ENCODE measurements at places on chromosomes 6 and 20.

GRCh38 chr6:146095481-146095880 is 66.6 kb downstream of the GRM1 start:
- no peak for DNase-seq

DNA sequence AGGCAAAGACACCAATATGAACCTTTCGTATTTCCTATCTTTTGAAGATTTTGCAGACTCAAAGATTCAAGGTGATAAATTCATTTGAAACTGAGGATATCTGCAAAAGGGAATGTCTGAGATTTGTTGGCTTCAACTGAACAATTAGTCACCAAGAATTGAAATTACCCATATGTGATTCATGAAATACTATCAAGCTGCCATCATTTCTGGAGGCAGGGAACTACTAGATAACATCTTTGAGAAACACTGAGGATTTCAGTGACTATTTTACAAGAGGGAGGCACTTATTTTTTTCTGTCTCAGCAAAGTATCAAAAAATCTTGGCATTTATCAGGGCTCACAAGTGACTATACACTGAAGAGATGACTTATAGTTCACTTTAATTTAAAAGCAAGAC is 39.8 kb upstream of the MMS22L start:
- no peak for DNase-seq

DNA sequence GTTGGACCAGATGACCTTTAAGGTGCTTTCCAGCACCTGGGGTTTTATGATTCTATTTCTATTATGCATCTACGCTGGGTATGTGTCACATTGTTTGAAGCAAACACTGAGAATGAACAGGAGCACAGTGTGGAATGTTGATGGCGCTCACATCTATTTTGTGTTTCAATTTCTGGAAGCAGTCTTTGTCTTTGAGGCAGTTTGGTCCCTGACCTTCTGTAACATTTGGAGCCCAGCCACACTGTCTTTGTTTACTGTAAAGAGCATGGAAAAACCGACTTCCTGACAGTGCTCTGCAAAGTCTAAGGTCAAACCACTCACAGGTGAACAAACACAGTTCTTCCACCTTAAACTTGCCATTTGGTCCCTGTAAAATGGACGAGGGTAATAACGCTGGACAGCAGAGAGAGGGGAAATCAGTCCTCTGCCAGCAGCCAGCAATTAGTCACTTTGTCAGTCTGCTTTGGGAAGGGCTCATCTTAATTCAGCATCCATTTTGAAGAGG is 155.5 kb downstream of the PRL start:
- no peak for DNase-seq

GRCh38 chr20:25398376-25399036 is 7.9 kb upstream of the ABHD12 start:
- DNase-seq, result no peak

- no peak for DNase-seq
Measured at GRCh38 chr6:24924580-24925356, 11.0 kb downstream of the RIPOR2 start.

GRCh38 chr6:104943781-104944180 is 13.1 kb upstream of the LIN28B start:
- no peak for DNase-seq

GRCh38 chr6:121694389-121694788 is 258.9 kb downstream of the GJA1 start:
- DNase-seq, result no peak

DNA sequence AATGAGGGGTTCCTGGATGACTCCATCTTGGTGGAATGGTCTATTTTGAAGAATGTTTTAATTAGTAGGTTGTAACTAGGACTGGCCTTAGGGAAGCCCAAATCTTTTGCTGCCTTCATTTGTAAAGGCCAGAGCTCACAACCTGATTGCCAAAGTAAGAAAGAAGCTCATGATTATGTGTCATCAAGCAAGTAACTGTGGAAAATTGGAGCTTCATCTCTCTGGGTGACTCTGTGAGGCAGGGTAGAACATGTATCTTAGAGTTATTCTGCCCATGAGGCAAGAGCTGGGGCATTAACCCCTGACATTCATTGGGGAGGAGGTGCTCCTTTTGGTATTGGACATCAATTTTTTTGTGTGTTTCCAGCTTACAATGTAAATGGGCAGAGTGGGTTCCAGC is 273.9 kb upstream of the JAG1 start:
- no peak for DNase-seq

DNA sequence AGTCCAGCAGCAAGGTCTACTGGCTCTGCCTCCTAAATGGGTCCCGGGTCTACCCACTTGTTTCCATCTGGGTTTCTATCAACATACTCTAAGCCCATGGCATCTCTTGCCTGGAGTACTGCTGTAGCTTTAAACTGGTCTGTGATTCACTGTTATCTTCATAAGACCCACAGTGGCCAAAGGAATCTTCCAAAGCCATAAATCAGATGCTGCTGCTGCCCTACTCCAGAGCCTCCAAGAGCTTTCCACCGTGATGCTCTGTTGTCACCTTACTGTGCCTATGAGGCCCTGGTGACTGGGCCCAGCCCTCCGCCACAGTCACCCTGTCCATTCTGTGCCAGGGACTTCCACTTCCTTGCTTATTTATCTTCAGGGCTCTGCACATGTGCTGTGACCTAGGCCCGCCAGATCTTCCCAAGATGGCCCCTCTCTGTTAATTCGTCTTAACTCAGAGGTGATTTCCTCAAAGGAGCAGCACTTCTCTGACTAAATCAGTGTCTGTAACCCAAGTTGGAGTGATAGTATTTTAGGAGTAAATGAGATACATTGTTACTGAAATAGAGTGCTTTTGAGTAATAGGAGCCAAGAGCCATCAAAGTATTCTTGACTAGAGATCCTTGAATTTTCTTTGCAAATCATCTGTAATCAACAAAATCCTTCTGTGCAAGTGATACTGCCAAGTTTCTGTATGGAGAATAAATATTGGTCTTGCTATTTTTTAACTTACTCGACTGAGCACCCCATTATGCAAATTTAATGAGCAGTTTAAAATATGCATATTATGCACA is 102.5 kb downstream of the PPP1R14C start:
- DNase-seq, result no peak

- DNase-seq, result no peak
Measured at GRCh38 chr20:32999603-33000250, 4.5 kb downstream of the SUN5 start.

- no peak for DNase-seq
Measured at GRCh38 chr6:35489995-35490791, 6.7 kb downstream of the TEAD3 start.

DNA sequence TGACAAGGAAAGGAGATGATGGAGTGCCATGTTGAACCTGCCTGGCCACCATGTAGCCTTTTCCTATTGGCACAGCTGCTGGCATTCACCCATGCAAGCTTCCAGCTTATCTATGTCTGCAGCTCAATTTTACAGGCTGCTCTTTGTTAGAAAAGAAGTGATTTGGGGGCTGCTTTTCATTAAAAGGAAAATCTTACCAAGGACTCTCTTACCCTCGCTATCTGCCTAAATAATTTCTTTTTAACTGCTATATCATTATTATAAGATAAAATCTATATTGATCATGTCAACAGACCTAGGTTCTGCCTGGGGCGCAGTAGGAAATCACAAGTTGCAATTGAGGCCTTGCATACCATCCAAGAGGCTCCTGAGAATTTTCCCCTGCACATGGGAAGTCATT is 167.2 kb downstream of the SYNDIG1 start:
- no peak for DNase-seq

- DNase-seq, result no peak
Measured at GRCh38 chr20:3854462-3854871, 7.8 kb downstream of the MAVS start.

All from stimulated activated CD4-positive, alpha-beta T cell treated with anti-CD3 and anti-CD28 coated beads, TNF-alpha, amount 100 ng/mL, for 4 hours (primary cell).